HEK293T (cell line): ENCODE measurements at places on chromosomes 3 and 15.
A peak's percentile ranks its signal among the peaks of the same experiment; 100 is the strongest.

GRCh38 chr15:34754674-34755418, at the start of gene GJD2:
TSS of gene GJD2 (minus strand) at chr15:34754998. CDS start at chr15:34754488, 510 bp downstream.
- DNase-seq, result peak; percentile 16

DNA sequence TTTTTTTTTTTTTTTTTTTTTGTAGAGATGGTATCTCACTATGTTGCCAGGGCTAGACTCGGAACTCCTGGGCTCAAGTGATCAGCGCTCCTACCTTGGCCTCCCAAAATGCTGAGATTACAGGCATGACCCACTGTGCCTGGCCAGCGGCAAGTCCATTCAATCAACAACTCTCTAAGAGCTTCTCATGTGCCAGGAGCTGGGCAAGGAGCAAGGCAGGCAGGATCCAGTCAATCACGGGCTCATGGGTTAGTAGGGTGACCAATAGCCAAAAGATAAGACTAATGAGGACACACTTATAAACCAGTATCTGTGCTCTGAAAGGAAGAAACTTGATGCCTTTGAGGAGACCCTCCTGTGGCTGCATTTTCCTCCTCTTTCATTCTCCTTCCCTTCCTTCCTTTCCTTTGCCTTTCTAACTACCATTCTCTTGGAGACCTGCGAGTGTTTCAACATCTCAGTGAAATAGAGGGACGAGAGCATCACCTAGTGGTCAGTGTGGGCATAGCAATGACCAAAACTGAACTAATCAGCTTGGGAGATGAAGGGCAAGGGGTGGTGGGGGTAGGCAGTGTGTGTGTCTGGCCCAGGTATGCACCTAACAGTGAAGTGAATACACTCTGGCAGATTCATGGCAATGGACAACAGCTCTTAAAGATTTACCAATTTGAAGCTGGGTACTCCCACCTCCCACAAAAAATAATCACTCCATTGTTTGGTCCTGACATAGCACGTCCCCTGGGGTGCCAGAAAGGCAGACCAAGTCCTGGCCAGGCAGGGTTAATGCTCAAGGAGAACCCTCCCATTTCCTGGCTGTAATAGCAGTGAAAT, 6.3 kb downstream of the RPP25 start:
- DNase-seq, result peak; percentile 82

GRCh38 chr15:29312387-29312786, 42.8 kb upstream of the NSMCE3 start:
- no peak for DNase-seq

GRCh38 chr3:4492208-4493013, 737 bp upstream of the ITPR1 start:
- peak; percentile 43 for DNase-seq

GRCh38 chr3:171804618-171805389, 5.5 kb downstream of the PLD1 start:
- DNase-seq, result no peak

- no peak for DNase-seq
Observed at GRCh38 chr3:56459719-56460118, 8.5 kb downstream of the ERC2 start.

GRCh38 chr3:61347981-61348380, 96.7 kb upstream of the FHIT start:
- no peak for DNase-seq

GRCh38 chr3:194632809-194633348, 340 bp downstream of the TMEM44 start:
- DNase-seq, result peak; percentile 23

- DNase-seq, result no peak
Observed at GRCh38 chr3:15894382-15894781, 96.6 kb upstream of the ANKRD28 start.

GRCh38 chr3:139758654-139759291, 81.0 kb upstream of the NMNAT3 start:
- DNase-seq, result no peak

- no peak for DNase-seq
Observed at GRCh38 chr3:146712806-146713205, 107.7 kb upstream of the PLSCR5 start.
